ENCODE measurements at places on chromosomes 7 and 10.

- no peak for DNase-seq
These were observed 21.0 kb downstream of the EPHB4 start for GRCh38 chr7:100806276-100806675.

DNA sequence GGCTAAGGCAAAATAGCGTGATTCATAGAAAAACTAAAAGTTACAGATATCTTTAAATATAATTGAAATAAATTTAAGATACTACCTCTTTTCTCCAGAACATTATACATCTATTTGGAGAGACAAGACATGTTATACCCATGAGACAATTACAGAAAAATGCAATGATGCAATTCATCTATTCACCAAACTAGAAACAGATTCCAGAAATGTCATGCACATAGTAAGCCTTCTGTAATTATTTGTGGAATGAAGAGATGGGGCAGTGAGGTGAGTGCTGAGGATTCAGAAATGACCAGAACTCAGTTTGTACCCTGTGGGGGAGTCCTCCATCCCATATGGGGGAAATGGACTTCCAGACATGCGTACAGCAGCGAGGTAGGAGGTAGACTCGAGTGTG lies 99.4 kb downstream of the MKX start:
- DNase-seq: no peak

DNA sequence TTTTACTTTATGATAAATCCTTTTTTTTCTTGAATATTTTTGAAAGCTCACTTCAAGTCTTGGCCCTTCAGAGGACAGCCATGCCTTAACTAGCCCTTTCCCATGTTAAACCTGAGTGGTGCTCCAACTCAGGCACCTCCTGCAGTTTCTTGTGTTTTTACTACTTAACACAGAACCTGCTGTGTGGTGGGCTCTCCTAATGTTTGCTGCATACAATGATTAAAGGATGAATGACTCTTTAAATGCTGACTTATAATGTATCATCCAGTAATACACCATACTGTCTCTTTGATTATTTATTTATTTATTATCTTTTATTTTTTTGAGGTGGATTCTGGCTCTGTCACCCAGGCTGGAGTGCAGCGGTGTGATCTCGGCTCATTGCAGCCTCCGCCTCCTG lies 179.4 kb downstream of the SEMA3E start:
- DNase-seq: no peak

GRCh38 chr10:19658622-19659233 lies 157.5 kb upstream of the PLXDC2 start:
- no peak for DNase-seq

- DNase-seq: no peak
These were observed 330.1 kb downstream of the PAXIP1 start for GRCh38 chr7:154672659-154673415.

All from LNCaP clone FGC (cell line).